ENCODE measurements at places on chromosomes 2 and 18.

- no peak for DNase-seq
Measured at GRCh38 chr18:60577457-60577856, 204.9 kb upstream of the MC4R start.

DNA sequence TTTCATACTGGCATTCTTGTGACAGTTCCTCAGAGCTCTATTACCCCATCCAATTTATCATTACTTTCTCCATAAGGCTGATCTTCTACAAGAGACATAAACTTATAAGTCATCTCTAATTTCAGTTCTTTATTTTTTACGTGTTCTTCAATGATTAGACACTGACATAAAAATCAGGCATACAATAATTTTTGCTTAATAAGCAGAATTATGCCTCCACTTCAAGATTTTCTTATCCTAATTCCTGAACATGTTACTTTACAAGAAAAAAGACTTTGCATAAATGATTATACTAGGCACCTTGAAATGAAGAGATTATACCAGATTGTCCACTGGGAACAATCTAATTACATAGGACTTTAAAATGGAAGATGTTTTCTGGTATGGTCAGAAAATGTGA lies 1304.5 kb upstream of the SLC39A10 start:
- DNase-seq, result no peak

DNA sequence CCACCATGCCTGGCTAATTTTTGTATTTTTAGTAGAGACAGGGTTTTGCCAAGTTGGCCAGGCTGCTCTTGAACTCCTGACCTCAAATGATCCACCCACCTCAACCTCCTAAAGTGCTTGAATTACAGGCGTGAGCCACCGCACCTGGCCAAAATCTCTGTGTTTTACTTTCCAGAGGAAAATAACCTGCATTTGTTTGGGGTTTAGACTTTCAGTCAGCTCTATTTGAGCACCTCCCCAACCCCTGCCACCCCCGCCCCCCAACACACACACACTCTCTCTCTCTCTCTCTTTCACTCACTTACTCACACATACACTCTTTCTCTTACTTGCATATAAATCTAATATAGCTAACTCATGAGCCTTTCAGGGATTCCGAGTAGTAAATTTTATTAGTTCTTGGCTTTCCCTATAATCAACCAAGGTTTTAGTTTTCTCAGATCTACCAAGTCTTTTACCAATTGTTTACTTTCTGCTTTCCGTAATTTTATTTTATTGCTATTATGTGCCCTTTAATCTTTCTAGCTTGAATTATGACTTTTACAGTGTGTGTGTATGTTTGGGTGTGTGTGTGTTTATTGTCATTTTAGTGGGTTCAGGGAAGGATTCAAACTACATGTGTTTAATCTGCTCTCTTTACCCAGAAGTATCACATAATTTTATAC lies 24.5 kb downstream of the MFSD6 start:
- no peak for DNase-seq

- DNase-seq, result no peak
Measured at GRCh38 chr18:53796040-53796729, 428.3 kb downstream of the MBD2 start.

DNA sequence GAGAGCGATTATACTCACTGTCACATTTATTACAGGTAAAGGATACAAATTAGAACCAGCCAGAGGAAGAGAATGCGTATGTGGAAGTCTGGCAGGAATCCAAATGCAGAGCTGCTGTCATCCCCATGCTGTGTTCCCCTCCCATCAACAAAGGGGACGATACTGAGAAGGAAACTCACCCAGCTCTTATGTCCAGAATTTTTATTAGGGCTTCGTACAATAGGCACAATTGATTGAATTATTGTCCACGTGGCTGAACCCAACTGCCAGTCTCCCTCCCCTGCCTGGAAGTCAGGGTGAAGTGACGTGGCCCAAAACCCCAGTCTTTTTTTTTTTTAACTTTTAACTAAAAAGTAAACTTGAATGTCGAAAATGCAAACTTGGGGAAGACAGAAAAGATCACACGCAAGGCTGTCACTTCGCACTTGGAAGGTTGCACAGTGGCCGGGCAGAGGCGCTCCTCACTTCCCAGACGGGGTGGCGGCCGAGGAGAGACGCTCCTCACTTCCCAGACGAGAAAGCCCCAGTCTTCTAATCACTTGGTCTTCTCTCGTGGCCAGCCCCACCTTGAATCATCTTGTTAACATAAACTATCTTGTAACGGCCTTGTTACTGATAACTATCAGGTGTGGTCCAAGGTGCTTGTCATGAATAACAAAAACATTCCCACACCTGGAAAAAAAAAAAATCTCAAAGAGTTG lies 40.0 kb upstream of the ITSN2 start:
- DNase-seq, result no peak

- DNase-seq, result no peak
Measured at GRCh38 chr2:5020116-5020875, 671.9 kb upstream of the SOX11 start.

- DNase-seq, result no peak
Measured at GRCh38 chr2:174106736-174107135, 141.6 kb upstream of the SP3 start.

GRCh38 chr2:42922293-42922692 lies 129.9 kb upstream of the HAAO start:
- DNase-seq, result no peak

DNA sequence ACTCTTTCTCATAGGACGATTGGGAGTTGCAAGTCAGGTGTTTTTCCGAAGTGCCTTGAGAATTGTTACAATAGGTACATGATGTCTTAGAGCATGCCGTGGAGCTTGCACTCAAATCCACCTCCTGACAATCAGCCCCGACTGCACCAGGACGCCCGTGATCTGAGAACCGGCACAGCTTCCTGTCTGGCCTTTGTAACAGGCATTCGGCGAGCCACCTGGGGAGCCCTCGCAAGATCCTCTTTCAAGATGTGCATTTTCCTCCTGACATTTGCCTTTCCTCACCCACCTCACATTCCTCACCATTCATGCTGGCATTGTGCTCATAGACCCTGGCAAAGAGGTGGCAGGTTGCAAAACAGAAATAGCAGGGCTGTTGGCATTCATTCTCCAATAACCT lies 427.3 kb downstream of the GALR1 start:
- DNase-seq, result no peak
